ENCODE measurements at places on chromosomes 6 and 20.
A peak's percentile ranks its signal among the peaks of the same experiment; 100 is the strongest.

- DNase-seq: no peak
Measured at GRCh38 chr6:108896111-108896661, 48.0 kb downstream of the ARMC2 start.

DNA sequence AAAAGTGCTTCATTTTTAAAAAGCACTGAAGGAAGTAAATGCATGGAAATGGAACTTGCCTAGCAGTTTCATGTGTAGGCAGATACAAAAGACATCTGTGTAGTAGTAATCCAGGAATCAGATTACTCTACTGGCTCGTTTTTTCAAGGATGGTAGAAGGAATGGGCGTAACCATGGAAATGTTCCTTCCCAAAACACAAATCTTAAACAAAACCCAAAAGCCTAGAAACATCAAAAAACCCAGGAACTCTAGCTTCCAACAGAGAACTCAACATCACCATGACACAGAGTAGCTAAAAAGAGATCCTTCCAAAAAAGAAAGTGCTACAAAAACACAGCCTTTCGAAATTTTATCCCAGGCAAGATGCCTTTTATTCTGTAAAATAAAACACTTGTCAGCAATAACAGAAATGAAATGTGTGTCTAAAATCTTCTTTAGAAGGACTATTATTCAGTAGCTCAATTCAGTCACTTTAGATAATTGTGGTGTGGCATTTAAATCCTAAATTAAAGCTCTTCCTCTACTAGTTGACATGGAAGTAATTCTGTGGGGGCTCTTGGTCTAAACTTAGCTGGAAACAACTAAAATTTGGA lies 81.7 kb downstream of the FAM217A start:
- DNase-seq: no peak

DNA sequence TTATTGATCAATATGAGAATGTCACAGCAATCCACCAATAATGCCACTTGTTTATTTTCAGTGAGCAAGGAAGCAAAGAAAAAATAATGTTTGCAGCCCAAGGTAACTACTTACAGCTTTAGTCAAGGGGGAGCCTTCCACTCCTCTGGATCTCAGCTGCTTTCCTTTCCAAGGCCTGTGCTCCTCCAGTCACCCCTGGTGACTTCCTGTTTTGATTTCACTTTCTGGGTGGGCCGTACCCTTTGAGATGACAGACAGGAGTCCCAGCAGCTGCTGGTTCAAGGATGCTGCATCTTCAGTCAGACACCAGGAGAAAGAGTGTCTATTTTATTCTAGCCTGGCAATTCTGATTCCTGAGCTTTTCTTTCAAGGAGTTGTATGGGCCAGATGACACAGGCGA lies 5.6 kb upstream of the VNN2 start:
- no peak for DNase-seq

DNA sequence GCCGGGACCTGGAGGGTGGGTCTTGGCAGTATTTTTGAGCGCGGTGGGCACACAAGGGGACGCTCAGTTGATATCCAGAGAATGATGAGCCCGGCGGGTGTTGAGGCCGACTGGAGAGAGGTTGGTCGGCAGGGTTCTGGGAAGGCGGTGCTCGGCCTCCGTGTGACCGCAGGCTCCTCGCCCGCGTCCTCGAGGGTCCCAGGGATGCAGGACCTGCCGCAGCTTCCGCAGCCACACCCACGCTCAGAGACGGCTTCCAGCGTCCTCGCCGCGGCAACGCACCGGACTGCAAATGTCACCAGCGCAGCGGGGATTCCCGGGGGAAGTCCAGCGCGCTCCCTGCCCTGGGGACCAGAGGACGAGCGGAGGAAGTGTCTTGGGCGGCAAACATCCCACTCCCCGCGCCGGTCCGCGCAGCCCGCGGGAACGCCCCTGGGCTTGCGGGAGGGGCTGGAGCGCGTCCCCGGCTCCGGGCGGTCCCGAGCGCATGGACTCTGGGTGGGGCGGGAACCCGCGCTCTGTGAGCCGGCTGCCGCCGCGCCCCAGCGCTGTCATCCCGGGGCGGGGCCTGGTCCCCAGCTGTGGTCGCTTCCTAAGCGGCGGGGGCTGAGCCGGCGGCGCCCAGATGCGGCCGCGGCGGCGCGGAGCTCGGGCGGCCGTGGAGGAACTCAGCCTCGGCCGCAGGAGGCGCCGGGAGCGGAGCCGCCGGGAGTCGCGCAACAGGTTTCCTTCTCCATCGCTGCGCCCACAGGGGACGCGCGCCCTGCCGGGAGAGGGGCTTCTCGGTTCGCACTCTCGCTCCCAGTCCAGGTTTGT lies at the start of gene STX11:
TSS of gene STX11 (plus strand) at position 624 of the 816 bp plus-strand sequence. CDS start 36,111 bp downstream, outside the sequence.
- DNase-seq: peak; percentile 44

DNA sequence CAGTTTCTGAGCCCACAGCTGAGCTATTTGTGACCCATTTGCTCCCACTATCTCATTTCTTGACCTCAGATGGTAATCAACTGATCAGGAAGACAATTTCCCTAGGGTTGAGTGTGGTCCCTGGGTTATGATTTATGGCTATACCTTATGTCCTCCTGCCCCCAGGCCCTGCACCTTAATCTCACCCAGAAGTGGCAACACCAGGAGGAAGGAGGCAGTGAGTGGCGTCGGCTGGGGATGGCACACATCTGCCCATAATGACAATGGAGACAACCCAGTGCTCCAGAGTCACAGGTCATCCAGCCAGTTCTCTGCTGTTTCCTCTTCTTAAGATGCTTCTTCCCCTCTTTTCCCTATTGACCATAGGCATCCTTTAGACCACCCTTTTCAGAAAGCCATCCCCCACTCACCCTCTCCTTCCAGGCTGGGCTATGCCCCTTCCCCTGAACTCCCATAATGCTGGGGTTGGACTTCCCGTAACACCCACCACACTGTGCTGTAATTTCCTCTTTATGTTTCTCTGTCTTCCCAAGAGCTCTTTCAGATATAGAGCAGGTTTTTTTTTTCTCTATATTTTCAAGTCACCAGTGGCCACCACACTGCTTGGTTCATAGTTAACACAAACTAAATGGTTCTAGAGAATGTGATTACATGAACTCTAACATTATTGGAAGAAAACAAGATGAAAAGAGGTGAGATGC lies 8.0 kb downstream of the TRIM10 start:
- no peak for DNase-seq

GRCh38 chr20:916825-917224 lies 691 bp upstream of the ANGPT4 start:
- DNase-seq: no peak

GRCh38 chr6:3405679-3406078 lies 51.2 kb downstream of the SLC22A23 start:
- DNase-seq: no peak

GRCh38 chr6:153092082-153093013 lies 38.7 kb downstream of the RGS17 start:
- no peak for DNase-seq

DNA sequence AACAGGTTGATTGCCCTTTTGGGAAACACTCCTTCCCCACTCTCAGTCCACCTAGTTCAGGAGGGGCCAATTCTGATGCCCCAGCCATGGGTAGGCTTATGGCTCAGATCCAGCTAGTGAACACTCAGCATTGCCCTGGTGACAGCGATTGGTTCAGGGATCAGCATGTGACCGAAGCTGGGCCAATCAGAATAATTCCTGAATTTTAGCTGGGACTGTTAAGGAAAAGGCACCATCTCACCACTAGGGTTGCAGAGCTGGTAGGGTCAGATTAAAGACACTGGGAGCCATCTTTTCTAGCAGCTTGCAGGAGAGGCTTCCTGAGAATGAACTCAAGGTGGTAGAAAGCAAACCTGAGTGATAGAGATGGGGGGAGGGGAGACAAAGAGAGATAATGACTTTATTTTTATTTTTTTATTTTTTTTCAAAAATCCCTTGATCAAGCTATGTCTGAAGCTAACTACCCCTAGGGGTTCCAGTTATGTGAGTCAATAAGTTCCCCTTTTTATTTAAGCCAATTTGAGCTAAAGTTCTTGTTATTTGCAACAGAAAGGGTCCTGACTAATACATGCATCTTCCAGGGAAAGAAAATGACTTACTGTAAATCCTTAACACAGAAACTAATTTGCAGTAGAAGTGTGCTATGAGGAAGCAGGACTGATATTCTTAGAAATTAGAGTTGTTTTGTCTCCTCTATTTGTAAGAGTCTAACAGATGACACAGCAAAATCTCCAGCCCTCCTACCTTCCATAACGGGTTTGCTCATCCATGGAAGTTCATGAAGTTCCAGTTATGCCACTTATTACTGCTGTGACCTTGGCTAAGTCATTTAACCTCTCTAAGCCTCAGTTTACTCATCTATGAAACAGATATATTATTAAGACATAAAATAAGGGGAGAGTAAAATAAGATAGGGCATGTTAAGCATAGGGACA lies 44.7 kb downstream of the EYA2 start:
- no peak for DNase-seq

DNA sequence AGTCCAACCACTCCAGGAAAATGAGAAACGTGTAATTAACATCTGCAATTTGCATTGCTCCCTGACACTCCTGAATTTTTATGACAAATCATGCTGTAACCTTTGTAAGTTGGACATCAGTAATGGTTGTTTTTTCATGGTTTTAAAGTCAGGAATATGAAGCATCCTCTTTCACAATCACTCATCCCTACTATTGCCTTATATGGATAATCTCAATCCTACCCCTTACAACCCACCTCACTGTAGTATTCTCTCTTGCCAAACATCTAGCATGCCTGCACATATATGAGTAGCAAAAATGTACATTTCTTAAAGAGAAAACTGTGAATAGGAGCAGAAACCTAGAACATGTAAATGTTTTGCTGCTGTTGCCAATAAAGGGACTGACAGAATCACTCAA lies 729.5 kb downstream of the KIF16B start:
- no peak for DNase-seq

DNA sequence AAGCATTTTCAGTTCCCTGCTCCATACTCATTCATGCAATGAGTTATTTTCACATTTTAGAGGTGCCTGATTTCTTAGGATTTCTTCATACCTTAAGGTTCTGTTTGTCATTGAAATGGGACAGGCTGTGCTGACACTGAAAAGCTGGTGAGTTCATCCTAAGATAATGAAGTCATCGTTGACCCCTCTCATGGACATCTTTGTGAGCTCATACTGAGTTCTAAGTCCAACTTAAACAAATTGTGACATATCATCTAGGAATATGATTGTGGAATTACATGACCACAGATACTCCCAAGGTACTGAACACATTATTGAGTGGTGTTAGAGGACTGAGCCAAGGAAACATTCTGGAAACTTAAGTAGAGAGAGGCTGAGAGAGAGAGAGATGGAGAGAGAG lies 224.8 kb upstream of the JAG1 start:
- DNase-seq: no peak

DNA sequence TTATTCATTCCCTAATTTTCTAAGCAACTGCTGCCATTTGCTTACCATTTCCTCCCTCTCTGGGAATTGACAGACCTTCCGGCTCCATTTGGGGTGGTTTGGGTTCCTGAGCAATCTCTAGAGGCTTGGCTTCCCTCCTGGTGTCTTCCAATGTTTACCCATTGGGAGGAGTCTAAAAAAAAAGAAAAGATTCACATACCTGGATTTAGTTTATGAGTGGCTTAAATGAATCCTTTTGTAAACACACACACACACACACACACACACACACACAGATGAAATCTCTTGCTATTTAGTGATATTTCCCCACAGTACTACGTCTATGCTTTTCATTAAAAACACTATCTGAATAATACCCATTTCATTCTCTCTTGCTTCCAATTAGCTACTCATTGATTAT lies 48.3 kb upstream of the TRAF3IP2 start:
- peak; percentile 71 for DNase-seq

DNA sequence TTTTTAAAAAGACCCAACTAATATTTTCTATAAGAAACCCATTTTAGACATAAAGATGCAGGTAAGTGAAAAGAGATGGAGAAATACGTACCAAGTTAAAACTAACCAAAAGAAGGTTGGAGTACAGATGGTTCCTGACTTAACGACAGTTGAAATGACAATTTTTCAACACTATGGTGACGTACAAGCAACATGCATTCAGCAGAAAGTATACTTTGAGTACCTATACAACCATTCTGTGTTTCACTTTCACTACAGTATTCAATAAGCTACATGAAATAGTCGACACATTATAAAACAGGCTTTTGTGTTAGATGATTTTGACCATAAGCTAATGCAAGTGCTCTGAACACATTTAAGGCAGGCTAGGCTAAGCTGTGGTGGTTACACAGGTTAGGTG lies 228.9 kb downstream of the RNGTT start:
- no peak for DNase-seq

DNA sequence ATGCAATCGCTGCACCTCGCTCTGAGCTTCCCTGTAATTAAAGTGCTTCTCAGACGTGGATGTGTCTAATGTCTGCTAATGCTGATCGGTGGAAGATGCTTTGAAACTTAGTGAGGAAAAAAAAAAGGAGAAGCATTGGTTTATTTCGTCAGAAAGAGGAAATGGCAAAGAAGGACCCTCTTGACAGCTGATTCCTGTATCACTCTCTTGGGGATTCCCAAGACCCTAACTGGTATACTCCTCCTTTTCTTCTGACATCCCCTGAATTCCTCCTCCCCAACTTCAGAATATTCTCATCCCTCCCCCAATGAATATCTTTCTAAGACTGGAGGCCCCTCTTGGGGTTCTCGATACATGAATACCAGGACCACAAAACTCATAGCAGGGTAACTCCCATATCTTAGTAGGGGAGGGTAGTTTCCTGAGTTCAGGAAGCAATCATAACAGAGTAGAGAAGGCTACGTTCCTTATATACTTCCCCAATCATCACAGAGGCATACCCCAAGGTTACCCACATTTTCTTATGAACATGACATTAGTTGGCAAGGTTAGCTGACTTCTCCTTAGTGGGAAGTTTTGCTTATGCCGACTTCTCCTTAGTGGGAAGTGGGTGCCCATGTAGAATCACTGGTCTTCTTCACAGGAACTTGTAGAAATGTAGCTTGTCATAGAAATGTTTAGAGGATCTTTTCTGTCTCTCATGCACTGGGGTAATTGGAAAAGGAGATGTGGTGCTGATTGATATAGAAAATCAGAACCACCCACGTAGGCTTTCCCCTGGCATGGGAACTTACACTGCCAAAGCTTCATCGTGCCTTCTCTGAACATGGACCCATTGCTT lies 63.8 kb upstream of the ATXN1 start:
- DNase-seq: no peak

DNA sequence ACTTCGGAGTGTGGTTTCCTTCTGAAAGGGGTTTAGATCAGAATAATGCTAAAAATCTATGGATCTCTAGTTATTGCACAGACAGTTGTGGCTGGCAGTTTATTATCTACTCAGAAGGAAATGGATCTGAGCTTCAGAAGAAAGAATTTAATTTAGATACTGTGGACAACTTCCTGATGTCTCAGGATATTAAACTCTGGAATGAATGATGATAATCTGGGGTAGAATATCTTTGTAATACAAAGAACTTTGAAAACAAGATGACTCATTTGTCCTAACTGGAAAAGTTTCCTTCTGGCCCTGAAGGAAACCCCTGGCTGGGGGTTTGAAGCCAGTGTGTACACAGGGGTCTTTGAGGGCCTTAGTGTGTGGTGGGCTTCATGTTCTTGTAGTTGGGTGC lies 78.0 kb downstream of the EDN3 start:
- DNase-seq: no peak

- no peak for DNase-seq
Measured at GRCh38 chr6:96236471-96236870, 220.7 kb downstream of the FUT9 start.

Data from NCI-H1105 (cell line).